ENCODE measurements at places on chromosomes 1 and 21. TPM values are rescaled to one million over a fixed set of nuclear protein-coding genes. Genes with fewer than 3 reads are reported as not detected.

Gene RPL22
- total RNA-seq = 143 TPM

Gene ALG6
- 11.1 TPM for total RNA-seq

Gene LAPTM5
- total RNA-seq = 3.7 TPM

Gene FRRS1
- 5.0 TPM for total RNA-seq

Gene MLLT11
- total RNA-seq = 5.8 TPM

Measured in epithelial cell of alveolus of lung (primary cell).